ENCODE measurements at places on chromosomes 2 and 18.

GRCh38 chr2:241088791-241089732 lies 13.0 kb downstream of the MTERF4 start:
- no peak for DNase-seq

DNA sequence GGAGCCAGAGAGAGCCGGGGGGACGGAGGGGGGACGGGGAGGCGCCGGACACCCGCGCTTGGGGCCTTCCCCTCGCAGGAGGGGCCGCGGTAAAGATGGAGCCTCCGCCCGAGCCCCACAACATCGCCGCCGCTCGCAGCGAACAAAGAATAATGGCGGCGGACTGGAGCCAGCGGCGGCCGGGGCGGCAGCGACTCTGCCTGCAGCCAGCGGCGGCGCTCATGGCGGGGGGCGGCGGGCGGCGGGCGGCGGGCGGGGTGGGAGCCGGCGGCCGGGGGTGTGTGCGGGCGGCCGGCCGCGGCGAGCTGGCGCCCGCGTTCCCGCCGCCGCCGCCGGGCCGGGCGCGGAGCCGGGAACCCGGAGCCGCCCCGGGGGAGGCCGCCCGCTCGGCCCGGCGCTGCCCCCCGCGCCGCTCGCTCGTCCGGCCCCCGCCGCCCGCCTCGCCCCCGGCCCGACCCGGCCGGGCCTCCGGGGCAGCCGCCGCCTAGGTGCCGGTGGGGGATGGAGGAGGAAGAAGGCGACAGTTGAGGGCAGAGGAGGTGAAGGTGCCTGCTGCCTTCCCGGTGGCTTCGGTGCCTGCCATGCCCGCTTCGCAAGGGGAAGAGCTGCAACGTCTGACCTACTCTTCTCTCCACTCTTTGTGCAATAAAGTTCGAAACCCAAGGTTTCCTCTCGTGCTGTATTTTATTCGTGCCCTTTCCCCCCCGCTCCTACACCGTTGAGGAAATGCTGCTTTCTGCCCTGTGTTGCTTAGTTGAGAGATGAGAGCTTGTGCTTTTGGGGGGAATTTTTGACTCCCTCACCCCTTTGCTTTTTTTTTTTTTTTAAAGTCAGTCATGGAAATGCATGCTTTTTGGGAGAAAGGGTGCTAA lies 634 bp downstream of the CREB1 start:
- peak; percentile 46 for DNase-seq

- no peak for DNase-seq
Observed at GRCh38 chr2:235543128-235543750, 49.4 kb downstream of the AGAP1 start.

GRCh38 chr2:102615620-102616436 lies 3.5 kb upstream of the SLC9A2 start:
- peak; percentile 22 for DNase-seq

- no peak for DNase-seq
Observed at GRCh38 chr2:55489467-55490062, 30.0 kb upstream of the CFAP36 start.

DNA sequence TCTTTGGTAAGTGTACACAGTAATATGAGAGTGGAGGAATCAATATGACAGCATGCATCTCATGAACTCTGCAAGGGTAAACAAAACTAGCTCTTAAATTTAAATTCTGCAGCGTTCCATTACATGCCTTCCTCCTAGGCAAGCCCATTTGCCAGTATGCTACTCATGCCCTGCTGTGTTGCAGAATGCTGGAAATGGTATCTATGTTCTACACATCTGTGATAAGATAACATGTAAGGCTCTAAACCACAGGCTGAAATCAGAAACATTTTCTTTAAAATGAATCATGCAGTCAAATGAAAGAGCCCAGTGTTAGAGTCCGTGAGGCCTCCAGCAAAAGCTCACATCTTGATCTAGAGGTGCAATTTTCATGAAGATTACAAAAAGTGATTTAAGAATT lies 112.8 kb upstream of the FN1 start:
- DNase-seq, result no peak

DNA sequence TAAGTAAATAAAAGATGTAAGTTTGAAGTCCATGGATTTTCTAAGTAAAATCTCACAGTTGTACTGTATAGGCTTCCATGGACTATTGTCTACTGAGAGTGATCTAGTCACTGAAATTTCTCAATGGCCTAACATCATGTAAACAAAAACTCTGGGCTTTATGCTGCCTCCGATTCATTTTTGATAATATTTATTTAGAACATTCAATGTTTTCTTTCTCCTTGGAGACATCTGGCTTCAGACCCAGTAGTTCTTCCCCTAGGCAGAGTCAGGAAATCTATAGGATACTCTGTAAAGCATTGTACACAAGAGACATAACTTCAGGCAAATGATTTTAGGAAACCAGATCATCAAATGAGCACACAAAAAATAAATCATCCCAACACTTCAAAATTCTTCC lies 1208.6 kb upstream of the ZEB2 start:
- no peak for DNase-seq

GRCh38 chr2:233418761-233419546 lies 64.7 kb downstream of the DGKD start:
- DNase-seq, result peak; percentile 50

DNA sequence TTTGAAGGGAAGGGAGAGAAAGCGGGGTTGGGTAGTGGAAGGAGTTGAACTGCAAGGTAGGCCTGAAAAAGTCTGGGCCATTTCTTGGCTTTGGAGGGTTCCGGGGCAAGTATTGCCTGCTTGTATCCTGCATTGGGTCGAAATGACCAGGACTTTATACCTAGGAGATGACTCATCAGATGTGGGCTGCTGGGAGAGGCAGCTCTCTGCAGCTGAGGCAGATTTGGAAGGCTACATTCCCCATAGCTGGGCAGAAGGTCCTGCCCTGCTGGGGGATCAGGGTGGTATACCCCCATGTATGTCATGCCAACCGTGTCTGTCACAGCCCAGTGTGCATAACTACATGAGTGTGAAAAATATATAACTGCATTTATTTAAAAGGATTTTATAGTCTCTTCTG lies 171.8 kb upstream of the SPRED2 start:
- DNase-seq, result no peak

- no peak for DNase-seq
Observed at GRCh38 chr2:40373111-40373510, 78.8 kb downstream of the SLC8A1 start.

DNA sequence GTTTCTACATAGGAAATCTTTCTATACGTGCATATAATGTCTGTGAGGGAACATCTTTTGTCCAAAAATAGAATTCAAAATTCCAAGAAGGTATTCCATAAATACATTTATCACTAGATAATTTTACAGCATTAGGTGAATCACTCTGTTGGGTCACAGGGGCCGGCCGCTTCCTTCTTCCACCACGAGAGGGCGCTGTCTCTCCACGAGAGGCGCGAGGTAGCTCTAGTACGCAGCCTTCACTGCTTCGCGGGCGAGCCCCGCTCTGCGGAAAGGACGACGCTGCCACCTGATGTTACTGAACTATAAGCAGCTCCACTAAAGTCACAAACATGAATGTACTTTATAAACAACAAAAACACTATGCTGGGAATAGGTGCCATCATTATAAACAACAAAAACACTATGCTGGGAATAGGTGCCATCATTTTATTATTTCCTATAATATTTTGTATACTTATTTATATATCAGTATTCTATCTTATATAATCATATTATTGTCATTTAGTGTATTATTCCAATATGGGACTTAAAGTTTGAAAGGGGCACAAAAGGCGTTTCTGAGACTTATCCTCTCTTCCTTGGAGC lies 69.4 kb upstream of the REV1 start:
- peak; percentile 89 for DNase-seq

DNA sequence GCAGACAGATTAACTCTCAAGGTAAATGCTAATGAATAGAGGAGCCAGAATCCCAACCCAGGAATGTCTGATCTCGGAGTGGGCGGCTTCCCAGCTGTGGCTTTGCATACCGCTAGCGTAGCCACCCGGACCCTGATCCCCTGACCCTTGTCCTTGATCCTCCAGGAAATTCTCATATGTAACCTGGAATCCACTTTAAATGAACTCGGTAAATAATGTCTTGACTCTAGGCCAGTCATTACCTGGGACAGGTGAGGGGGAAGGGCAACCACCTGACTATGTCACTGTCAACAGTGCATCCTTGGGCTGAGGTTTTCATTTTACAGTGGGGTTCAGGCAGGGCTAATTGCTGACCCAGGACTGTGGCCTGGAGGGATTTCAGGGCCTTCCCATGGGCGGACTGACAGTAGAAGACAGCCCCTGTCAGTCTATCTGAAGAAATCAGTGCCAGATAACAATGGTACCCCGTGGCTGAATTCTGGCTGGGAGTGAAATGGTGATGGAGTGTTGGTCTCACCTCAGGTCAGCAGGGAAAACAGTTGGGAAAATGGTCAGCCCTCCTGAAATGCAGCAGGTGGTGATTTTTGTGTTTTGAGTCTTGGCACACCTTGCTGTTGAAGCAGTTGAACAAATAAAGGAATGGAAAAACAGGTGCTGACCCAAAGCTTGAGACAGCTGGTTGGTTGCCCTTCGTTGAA lies 9.6 kb downstream of the ACKR3 start:
- no peak for DNase-seq

- DNase-seq, result no peak
Observed at GRCh38 chr18:7452331-7452730, 114.8 kb upstream of the PTPRM start.

DNA sequence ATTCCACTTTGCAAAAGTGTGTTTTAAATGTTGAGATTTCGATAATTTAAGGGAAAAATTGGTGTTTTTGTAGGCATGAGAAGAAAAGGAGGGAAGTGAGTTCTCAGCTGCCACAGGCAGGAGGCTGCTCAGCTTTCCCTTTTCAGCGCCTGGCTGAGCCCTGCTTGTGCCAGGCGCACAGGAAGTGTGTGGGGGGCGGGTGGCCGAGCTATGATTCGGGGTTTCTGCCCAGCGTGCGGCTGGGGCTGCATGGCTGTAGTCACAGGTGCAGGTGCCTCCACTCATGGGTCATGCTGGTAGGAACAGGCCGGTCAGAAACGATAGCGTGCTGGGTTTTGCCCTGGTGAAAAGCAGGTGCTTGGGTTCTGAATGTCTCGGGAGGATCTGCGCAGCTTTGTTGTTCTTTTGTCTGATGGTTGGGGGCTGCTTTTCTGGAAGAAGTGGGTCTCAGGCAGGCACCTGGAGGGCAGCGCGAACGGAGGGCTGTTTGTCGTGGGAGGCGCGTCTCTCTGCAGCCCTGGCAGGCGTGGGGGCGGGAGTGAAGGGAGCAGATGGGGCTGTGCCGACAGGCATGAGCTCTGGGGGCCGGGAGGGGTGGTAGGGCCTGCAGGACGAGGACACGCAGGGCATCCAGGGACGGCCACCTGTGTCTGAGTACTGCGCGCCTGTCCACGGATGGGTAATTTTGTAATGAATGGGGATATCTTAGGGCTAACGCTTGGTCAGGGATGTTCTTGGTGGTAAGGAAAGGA lies 2.1 kb downstream of the KCNG2 start:
- DNase-seq, result no peak

DNA sequence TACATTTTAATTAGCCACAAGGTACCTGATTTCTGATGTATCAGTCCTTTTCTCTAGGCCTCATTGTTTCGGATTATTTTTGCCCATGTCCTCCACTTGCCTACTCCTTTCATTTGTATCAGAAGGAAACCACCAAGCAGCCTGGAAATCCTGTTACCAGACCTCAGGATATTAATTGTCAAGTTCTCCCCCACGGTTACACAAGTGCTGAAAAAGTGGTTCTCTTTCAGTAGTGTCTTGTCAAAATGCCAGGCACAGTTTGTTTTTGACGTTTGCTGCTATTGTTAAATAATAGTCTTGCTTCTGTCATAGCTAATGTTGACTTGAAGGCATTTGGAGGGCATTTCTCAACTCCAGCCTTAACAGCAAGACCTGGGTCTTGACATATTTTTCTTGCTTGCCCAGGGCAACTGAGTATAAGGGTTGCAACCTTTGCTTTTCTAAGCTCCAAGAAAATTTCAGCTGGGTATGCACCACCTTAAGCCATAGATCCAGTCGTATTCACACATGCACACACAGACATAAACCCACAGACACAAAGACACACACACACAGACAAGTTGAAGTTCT lies 31.0 kb downstream of the INSIG2 start:
- DNase-seq, result no peak

DNA sequence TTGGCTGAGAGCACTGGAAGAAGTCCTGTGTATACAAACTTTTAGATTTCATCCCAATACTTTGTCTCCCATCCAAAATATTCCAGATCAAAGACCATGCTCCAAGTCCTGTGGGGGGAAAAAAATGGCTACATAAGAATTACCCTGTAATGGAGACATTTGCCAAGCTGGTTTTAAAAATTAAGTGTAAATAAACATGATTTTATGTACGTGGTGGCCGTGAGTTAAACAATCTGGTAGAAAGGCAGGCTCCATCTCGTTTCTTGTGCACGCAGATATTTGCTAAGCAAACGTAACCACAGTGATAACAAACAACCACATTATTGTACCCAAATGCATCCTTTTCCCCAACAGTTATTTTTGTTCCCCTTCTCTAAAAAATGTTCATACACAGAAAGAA lies 176.4 kb downstream of the ZNF516 start:
- DNase-seq, result no peak

GRCh38 chr2:207161247-207162123 lies 4.3 kb downstream of the KLF7 start:
- DNase-seq, result no peak

DNA sequence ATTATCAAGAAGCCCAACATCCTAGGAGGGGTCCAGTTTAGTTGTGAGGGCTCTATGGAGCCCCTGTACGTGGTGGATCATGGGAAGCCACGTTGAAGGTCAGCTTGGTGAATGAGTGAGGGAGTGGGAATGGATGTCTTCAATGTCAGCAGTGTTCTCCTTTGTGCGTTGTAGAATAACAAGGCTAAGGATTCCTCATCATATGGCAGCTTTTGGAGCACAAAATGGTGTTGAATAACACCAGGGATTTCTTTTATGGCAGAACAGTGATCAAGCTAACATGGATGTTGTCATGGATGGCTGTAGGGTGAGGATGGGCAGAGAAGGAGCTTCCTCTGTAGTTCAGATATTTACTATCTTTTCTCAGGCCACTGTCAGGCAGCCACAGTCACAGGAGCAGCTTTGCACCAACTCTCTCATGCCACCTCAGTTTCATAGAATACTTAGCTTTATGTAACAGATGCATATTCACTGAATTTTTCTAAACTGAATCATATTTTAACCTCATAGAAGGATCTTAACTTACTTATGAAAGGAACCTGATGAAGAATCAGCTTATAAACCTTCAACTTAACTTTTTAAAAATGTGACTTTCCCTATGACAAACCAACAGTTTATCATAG lies 284.5 kb upstream of the EPAS1 start:
- no peak for DNase-seq

- DNase-seq, result no peak
Observed at GRCh38 chr2:173008786-173009185, 66.9 kb upstream of the MAP3K20 start.

- no peak for DNase-seq
Observed at GRCh38 chr2:208698114-208698513, 291.5 kb downstream of the PTH2R start.

- no peak for DNase-seq
Observed at GRCh38 chr2:73111073-73112025, 1.4 kb downstream of the RAB11FIP5 start.
